ENCODE measurements at places on chromosomes 16 and 17.

- no peak for DNase-seq
Observed at GRCh38 chr17:80277751-80278671, 17.4 kb downstream of the RNF213 start.

DNA sequence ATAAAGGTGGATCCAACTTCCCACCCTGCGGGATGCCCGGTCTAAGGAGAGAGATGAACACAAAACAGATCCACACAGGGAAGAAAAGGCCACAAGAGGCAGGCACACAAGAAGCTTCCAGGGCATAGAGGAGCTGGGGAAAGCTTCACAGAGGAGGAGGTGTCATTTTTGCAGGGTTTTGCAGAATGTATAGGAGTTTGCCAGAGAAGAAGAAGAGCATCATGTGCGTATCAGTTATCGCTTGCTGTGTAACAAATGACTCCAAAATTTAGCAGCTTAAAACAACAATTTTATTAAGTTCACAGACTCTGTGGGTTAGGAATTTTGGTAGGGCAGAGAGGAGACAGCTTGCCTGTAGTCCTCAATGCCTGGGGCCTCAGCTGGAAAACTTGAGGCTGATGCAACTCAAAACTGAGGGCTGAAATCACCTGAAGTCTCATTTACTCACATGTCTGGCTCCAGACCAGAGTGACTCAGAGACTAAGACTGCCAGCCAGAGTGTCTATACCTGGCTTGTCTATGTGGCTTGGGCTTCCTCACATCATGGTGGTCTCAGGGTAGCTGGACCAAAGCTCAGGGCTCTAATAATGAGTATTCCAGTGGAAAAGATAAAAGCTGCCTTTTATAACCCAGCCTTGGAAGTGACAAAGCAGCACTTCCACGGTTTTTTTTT, 33.9 kb upstream of the ZNF423 start:
- DNase-seq: no peak

- DNase-seq: no peak
Observed at GRCh38 chr16:58013201-58013956, 12.2 kb downstream of the USB1 start.

GRCh38 chr16:81929841-81930240, 81.4 kb downstream of the SDR42E1 start:
- DNase-seq: no peak

DNA sequence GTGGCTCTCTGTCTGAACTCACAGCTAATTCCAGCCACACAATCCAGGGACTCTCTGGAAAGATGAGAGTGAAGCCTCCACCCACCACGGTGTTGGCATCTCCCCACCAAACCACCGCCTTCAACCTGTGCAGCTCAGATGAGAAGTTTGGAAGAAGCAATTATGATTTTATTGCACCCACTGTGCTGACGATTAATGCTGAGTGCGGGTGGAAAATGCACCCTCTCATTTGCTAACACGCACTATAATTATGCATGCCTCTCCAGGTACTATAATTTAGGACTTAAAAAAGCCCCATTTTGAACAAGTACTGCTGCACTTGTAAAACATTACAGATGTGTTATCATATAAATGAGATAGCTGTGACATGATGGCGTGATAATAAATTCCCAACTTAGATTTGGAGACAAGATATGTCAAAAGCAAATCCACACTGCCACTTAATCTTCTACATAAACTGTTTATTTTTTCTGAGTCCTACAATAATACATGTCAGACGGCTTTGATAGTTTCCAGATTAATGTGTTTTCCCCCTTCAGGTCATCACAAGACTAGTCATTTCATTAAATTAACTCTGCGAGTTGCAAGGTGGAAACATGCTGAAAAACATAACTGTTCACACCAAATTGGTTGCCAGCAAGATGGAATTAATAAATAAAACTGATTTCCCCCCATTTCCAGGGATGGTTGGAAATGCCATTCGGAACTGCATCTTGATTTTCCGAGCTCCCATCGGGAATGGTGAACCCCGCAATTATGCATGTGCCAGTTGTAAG, 466.5 kb upstream of the MAF start:
- no peak for DNase-seq

- DNase-seq: no peak
Observed at GRCh38 chr16:49834531-49835151, 21.3 kb downstream of the ZNF423 start.

- no peak for DNase-seq
Observed at GRCh38 chr17:9204637-9205329, 183.5 kb downstream of the NTN1 start.

GRCh38 chr16:48197294-48197693, 41.5 kb upstream of the ABCC12 start:
- no peak for DNase-seq

- DNase-seq: no peak
Observed at GRCh38 chr17:37310940-37311339, 64.8 kb upstream of the C17orf78 start.

- no peak for DNase-seq
Observed at GRCh38 chr17:5747964-5748363, 163.7 kb upstream of the NLRP1 start.

GRCh38 chr16:25235991-25236390, 19.2 kb downstream of the AQP8 start:
- no peak for DNase-seq

DNA sequence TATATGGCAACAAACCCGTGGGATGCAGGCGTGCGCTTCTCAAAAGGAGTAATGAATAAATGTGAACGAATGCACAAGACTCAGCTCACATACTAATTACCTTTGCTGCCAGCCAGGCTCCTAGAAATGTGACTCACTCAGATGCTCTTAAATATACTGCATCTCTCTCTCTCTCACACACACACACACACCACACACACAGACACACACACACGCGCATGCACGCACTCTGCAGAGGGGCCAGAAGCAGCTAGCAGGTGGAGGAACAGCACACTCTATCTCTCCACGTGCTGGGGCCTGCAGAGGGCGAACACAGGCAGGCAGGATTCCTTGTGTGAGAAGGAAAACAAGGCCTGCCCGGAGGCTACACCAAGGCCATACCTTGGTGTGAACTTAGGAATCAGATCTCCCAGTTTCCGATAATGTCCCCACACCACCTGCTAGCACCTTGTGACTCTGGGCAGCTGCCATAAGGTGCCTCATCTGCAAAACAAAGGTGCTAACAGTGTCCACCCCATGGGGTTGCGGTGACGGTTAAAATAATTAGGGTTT, 5.3 kb downstream of the GPRC5B start:
- peak; percentile 79 for DNase-seq

GRCh38 chr17:38800237-38800760, 943 bp upstream of the PIP4K2B start:
- peak; percentile 9 for DNase-seq

DNA sequence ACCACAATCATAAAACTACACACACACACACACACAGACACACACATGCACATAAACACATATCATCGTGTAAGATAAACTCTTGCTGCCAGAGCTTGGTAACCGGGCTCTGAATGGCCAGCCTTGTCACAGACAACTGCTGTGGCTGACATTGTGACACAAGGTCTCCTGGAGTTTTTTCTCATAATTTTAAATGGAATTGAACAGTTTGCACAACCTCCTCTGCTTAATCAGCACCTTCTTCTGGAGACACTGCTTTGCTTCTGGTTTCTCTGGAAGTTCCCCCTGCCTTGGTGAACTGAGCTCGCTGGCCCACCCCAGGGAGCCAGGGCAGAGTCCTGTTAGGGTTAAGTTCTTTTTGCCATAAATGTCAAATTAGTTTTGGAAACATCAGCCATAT, 115.4 kb downstream of the UTP18 start:
- no peak for DNase-seq

DNA sequence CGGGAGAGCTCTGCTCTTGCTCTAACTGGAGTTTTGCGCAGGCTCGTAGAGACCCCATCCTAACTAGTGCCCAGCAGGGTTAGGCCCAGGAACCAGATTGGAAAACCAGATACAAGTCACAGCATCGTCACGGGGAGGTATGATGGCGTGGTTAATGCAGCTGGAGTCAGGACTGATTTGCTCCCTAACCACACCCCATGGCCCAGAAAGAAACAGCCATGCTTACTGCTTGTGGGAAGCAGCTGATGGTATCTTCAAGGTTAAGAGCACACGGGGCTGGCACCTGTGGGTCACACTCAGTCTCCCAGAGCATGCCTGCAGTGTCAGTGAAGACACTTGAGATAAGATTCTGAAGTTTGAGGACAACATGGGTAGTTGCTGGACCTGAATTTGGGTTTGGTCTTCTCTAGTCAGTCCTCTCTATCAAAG, 60.2 kb downstream of the WIPI1 start:
- no peak for DNase-seq

DNA sequence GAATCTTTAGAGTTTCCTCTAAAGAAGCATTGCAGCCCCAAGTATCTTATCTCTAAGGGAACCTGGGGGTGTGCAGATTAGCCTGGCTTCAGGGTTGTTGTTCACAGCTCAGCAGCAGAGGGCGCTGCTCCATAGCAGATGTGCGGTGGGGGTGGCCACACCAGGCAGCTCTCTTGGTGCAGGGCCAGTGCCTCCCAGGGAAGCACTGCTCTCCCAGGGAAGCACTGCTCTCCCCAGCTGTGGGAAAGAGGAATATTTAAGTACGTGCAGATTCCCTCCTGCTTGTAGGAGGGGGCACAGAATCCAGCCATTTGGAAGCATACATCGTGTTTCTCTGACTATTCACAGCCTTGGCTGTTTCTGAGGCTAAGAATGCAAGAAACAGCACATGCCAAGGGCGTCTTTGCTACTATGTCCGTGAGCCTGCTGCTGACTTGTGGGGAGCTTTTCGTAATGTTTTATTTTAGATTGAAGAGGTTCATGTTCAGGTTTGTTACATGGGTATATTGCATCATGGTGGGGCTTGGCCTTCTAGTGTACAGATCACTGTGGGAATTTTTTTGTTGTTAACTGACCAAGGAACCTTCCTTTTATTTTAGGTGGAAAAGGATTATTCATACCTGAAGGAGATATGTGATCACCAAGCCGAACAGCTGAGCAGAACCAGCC, 217.8 kb downstream of the SPECC1 start:
- peak; percentile 78 for DNase-seq

- no peak for DNase-seq
Observed at GRCh38 chr17:73991260-73991659, 212.2 kb upstream of the RPL38 start.

DNA sequence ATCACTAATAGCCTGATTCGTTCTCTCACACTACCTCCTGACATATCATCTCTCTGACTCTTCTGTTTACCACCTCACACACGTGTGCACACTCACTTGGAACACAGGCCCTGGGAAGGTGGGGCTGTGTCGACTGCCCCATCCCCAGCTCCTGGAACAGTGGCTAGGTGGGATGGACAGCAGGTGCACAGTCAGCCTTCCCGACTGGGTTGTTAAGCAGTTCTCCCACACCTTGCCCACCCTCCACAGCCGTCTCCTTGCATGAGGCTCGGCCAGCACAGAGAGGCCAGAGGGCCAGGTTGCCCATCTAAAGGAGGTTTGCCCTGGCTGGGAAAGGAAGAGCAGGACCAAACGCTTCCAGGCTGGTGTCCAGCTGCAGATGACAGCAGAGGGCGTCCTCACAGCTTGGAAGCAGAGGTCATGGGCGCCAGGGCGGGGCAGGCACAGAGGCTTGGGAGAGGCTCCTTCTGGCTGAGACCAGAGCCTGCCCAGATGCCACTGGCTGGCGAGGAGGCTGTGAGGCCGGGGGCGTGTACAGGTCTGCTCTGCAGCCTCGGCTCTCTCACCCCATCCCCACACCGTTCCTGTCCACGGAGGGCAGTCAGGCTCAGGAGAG, 92.8 kb downstream of the AMFR start:
- peak; percentile 71 for DNase-seq

GRCh38 chr16:49018259-49018931, 263.2 kb downstream of the CBLN1 start:
- no peak for DNase-seq

GRCh38 chr16:2969545-2970521, 685 bp downstream of the PAQR4 start:
- peak; percentile 72 for DNase-seq

DNA sequence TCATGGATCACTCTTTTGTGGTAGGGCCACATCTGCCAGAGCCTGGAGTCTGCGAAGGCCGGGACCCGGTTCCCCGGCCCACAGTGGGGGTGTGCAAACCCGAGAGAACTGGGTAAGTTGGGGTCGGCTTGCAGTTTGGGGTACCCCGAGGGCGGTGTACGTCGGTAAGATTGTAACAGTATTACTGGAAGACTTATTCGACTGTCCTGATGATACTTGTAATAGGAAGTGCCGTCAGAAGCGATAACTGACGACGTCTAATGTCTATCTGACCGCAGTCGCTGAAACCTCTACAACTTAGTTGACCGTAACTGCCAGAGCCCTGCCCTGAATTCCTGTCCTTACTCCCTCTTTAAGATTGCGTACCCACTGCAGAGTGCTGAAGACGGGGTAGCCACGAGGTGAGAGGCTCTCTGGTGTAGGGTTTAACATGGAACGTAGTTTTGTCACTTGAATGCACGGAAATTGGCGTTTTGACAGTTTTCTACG, 24.0 kb downstream of the TRPV2 start:
- peak; percentile 37 for DNase-seq

DNA sequence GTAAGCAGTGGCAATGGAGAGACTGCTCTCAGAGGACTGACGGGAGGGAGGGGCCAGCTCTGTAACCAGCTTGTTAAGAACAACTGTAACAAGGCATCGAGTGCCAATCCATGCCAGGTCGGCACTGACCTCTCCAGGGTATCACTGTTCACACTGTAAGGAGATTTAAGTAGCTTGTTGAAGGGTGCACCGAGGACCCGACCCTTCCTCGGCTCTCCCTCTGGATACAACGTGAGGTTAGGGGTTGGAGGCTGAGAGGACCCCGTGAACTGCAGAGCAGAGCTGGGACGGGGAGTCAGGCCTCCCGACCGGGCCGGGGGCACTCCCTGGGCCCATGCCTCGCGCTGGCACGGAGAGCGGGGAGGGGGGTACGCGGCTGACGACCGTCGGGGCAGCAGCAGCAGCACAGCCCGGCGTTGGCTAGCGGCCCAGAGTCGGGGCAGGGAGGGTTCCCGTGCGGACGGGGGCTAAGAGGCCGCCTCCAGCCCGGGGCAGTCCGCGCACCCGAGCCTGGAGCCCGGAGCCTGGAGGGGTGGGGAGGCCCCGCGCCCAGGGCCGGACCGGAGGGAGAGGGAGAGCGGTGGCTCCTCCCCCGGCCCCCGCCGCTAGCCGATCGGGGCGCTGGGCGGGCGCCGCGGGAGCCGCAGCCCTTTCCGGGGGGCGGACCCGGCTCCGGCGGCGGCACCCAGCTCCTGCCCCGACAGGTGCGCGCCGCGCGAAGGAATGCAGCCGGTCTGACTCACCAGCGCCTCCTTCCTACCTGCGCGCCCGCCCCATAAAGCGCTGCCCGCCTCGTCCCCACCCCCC, at the start of gene ITGB4:
ITGB4 (plus strand) TSS at position 804 of the 807 bp plus-strand sequence. CDS start 3,245 bp downstream, outside the sequence.
- DNase-seq: peak; percentile 89

DNA sequence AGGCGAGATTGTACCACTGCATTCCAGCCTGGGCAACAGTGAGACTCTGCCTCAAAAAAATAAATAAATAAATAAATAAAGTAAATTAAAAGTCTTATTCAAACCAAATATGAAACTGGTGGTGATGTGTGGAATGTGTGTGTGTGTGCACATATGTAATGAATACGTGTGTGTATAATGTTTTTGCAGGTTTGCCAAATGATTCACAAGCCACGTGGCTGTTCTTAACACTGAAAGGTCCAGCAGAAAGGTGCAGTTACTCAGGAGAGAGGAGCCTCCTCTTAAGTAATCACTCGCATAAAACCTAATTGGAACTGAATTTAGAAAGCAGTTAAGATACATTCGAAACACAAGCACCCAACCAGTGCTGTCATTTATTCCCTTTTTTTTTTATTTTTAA, 22.9 kb downstream of the GDE1 start:
- DNase-seq: no peak

All from DMS53 (cell line).